Cerebellum (tissue), 4 donors: ENCODE measurements at places on chromosomes 7 and 10. TPM values are rescaled to one million over a fixed set of nuclear protein-coding genes. Genes with fewer than 3 reads are reported as not detected.

NAPEPLD gene
- total RNA-seq = 30.3 TPM

FOXP2 gene
- 228 TPM for total RNA-seq

GRIFIN gene
- total RNA-seq = not detected

SNCG gene
- 8.9 TPM for total RNA-seq

SEC61A2 gene
- total RNA-seq = 38.4 TPM

MSMB gene
- total RNA-seq = not detected

KLHDC10 gene
- 64.1 TPM for total RNA-seq

TLX1 gene
- not detected for total RNA-seq

FZD1 gene
- 14.8 TPM for total RNA-seq

VENTX gene
- total RNA-seq = 0.09 TPM

SDK1 gene
- 33.1 TPM for total RNA-seq

EXOC6 gene
- 45.2 TPM for total RNA-seq

TFEC gene
- 1.6 TPM for total RNA-seq

PTN gene
- 482 TPM for total RNA-seq

GNB2 gene
- 49.2 TPM for total RNA-seq

ZNF425 gene
- total RNA-seq = 3.5 TPM

TDRD1 gene
- total RNA-seq = 0.45 TPM
